ENCODE measurements at places on chromosomes 16 and 17.
A peak's percentile ranks its signal among the peaks of the same experiment; 100 is the strongest.

DNA sequence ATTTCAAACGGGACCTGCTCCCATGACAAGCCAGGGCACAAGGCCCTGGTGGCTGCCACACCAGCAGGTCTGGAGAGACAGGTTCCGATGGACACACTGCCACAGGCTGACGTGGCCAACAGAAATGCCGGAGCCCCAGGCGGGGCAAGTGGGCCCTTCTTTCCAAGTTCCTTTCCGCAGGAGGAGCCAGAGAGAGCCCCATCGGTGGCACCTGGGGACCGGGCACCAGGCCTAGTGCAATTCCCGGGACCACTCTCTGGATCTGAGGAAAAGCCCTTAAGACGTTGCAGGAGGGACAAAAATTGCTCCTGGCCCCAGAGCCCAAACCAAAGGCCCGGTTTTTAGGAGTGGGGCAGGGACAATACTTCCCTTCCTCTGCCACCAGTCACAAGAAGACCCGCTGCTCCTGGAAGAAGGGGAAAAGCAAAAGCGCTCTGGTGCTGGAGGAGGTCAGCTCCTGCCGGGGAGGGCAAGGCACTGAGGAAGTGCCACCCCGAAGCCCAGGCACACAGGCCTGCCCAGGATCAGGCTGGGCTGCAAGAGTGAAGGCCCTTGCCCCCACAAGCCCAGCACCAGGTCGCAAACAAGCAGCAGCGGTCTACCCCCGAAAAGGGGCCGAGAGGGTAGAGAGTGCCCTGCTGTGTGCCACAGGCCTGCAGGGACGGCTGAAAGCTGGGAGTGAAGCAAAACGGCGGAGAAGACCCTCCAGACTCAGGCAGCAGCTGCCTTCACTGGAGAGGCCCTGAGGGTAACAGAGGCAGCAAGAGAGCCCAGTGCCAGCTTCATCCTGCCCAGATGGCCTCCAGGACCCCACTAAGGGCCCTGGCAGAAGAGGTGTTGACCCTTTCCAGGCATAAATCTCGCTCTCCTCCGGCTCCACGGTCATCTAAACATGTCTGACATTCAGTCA lies 29.1 kb downstream of the MAP1LC3B start:
- DNase-seq: no peak

GRCh38 chr17:42233994-42234393 lies 39.7 kb upstream of the GHDC start:
- no peak for DNase-seq

GRCh38 chr16:85928401-85928820 lies 29.4 kb downstream of the IRF8 start:
- no peak for DNase-seq

DNA sequence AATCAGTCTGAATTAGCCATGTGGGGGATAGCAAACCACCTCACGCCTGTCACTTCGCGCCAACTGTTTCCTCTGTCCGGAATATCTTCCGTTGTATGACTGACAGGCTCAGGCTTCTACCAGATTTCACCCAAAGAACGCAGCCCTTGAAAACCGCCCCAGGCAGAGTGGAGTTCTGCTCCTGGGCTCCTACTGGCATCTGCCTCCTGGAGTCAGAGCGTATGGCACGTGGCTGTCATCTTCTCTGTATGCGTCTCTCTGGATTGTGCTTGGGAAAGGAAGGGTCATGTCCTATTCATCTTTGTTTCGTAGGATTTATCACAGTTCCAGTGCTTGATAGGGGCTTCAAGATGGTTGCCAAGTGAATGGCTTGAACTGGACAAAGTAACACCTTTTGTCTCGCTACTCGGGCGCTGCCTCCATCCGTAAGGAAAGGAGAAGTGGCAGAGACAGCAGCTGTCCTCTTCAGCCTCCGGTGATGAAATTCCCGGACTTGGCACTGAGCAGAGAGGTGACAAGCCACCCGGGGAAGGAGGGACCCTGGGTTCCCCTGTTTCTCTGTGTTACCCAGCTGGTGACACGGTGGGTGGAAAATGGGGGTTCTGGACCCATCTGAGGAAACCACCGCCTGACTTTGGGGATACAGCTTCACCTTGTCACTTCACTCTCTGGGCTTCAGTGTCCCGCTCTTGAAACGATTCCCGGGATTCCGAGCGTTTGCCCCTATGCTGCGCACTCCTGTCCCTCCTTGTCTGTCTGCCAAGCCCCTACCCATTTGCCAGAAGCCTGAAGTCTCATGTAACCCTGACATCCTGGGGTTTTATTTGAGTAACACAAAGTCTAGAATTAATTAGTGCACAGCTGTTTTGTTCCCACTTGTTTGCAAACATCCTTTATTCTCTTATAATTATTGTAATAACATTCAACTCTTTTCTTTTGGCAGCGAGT lies 13.9 kb downstream of the KIAA0513 start:
- no peak for DNase-seq

- no peak for DNase-seq
These were observed 86.4 kb downstream of the TEX14 start for GRCh38 chr17:58605470-58605869.

DNA sequence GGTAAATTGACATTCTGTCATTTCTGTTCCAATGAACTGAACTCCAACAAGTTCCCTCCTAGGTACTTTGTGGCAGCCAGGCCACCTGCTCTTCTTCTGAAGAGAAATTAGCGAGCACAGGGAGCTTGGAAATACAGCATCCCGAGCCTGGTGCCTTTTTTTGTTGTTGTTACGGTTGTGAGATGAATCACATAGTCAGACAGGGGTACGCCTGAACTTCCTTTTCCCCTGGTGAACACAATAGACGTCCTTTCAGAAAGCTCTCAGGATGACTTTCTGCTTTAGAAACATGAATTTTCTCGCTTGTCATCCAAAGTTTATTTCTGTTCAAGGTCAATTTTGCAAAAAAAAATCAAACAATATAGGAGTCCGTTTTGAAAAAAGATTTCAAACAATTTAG lies 53.9 kb upstream of the XYLT1 start:
- no peak for DNase-seq

DNA sequence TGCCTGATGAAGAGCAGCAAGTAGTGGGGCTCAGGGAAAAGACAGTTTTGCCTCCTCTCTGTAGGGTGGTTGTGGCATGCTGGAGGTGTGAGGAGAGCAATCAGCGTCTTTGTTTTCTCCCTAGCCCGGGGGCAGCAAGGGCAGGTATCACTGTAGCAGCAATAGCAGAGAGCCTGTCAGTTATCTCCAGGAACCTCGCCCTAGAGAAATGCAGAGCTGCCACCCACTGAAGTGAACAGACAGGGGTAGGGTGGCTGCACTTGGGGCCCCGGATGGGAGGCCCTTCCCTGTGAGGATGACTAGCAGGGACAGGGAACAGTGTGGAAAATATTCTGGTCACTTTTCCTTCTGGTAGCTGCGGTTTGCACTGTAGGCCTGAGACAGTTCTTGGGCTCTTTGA lies 886.5 kb downstream of the CDH8 start:
- no peak for DNase-seq

DNA sequence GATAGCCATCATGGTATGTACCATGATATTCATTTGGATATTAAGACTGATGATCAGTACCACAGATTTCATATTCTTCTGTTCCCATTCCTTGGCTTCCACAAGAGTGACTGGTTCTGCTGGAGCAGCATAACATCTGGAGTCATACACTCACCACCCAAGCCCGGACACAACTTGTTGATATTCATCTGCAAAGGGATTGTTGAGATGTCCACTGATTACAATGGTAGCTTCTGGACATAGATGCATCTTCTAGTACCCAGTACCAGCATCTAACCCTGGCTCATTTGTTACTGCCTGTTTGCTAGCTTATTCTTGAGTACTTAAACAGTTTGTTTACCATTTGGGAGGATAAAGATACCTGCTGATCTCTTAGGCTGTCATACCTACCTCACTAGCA lies 235.7 kb upstream of the AXIN2 start:
- no peak for DNase-seq

- DNase-seq: peak; percentile 58
These were observed 31.7 kb downstream of the OSBPL7 start for GRCh38 chr17:47789611-47790561.

- DNase-seq: no peak
These were observed 32.8 kb downstream of the CACNA1G start for GRCh38 chr17:50593321-50593720.

GRCh38 chr16:2979669-2980226 lies 498 bp downstream of the PKMYT1 start:
- DNase-seq: no peak

All from activated naive CD4-positive, alpha-beta T cell treated with anti-CD3 and anti-CD28 coated beads, Interleukin-2, amount 50 U/mL, for 16 hours (primary cell).